HFFc6 (cell line): ENCODE measurements at places on chromosomes 12 and 14. TPM values are rescaled to one million over a fixed set of nuclear protein-coding genes. Genes with fewer than 3 reads are reported as not detected.

DNA sequence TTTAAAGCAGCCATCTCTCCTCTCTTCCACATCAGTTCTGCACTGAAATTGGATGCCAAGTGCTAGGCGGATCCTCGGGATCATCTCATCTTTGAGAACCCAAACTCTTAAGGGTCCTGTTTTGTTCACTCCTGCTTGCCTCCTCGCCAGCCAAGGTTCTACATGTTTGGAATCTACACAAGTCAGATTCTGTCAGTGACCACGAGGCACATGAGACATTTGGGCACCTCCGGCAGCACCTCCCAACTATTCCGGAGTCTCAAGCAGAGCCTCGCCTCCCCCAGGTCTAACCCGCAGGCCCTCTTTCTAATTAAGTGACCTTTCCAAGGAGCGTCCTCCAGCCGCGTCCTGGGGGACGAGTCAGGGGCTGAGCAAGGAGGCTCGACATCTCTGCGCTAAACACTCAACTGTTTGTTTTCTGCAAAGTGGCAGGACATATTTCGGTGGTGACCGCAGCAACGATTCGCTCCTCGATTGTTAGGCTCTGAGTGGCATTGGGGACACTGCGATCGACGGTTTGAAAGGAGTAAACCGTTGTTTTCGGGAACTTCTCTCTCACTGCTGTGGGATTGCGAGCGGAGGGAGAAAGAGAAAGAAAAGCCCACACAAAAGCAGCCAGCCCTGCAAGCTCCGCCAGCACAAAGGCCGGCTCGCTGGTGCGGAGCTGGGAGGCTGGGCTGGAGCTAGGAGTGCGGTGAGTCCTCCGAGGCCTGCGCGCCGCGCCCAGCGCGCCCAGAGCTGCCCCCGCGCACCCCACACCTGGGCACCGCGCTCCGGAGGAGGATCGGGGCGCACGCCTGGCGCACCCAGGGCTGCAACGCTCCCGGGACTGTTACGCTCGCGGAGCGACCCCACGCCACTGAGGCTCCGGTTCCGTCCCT, 640 bp downstream of the ARMH4 start:
- H3K27me3 ChIP-seq = peaks cover 13% of the 10 kb centered on the region
- no peak overlapping the region for H3K27ac ChIP-seq
- DNase-seq = peak; percentile 3

DNA sequence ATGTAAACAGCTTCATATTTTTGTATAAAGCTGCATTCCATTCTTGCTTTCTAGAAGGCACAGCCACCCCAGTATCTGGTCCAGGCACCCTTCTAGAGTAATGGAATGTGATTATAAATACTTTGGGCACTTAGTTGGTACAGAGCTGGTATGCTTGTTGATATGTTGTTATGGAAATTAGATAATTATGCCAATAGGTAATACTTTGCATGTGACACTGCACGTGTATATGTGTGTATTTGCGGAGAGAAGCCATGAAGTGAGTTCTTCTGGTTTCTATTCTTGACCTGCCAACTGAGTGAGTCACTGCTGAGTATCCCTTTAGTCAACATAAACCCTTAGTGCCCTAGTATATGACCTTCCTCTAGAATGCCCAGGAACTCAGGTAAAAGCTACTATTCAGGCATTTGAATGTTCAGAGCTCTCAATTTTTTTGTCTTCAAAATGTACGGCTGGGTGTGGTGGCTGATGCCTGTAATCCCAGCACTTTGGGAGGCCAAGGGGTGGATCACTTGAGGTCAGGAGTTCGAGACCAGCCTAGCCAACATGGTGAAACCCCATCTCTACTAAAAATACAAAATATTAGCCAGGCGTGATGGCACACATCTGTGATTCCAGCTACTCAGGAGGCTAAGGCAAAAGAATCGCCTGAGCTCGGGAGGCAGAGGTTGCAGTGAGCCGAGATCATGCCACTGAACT, 6.2 kb upstream of the TCP11L2 start:
- H3K27ac ChIP-seq = peak overlapping the region; percentile 90
- H3K4me3 ChIP-seq = peak overlapping the region; percentile 59
- peaks cover 34% of the 10 kb centered on the region for H3K4me1 ChIP-seq
- DNase-seq = peak; percentile 96
- no peaks in the 10 kb centered on the region for H3K36me3 ChIP-seq
- no peaks in the 10 kb centered on the region for H3K27me3 ChIP-seq

DNA sequence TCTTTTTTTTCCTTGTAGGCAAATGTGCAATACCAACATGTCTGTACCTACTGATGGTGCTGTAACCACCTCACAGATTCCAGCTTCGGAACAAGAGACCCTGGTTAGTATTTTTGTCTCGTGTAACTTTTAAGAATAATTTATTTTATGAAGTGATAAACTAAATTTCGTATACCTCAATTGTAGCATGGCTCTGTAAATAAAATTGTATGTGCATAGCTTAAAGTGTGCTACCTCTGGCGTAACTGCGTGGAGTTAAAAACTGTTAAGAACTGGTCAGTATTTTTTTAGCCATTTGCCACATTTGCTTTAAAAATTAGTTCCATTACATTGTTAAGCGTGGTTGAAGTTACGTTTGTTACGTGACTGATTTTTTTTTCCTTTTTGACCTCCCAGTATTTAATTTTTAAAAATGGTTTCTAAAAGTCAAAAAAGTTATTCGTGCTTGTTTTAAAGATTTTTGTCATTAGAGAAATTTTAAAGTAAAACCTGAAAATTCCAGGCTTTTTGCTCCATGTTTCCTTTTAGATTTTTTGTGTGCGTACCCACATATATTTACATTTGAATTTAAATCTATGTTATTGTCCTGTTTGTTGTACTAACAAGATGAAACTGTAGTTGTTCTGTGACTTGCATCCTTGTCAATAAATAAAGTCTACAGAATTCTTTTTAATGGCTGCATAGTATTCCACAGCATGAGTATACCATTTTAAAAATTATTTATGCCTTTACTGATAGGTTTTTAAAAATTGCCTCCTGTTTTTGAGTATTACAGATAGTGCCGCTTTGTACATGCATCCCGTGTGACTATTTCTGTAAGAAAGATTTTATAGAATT, 1.4 kb downstream of the MDM2 start:
- peak overlapping the region; percentile 99 for H3K27ac ChIP-seq
- peaks cover 52% of the 10 kb centered on the region for H3K4me1 ChIP-seq
- DNase-seq = no peak

- H3K27me3 ChIP-seq = no peaks in the 10 kb centered on the region
- H3K4me3 ChIP-seq = no peak overlapping the region
- no peak for DNase-seq
- no peaks in the 10 kb centered on the region for H3K4me1 ChIP-seq
- H3K36me3 ChIP-seq = no peaks in the 10 kb centered on the region
- H3K27ac ChIP-seq = no peak overlapping the region
Observed at GRCh38 chr14:33922125-33922524, 28.7 kb downstream of the EGLN3 start.

DNA sequence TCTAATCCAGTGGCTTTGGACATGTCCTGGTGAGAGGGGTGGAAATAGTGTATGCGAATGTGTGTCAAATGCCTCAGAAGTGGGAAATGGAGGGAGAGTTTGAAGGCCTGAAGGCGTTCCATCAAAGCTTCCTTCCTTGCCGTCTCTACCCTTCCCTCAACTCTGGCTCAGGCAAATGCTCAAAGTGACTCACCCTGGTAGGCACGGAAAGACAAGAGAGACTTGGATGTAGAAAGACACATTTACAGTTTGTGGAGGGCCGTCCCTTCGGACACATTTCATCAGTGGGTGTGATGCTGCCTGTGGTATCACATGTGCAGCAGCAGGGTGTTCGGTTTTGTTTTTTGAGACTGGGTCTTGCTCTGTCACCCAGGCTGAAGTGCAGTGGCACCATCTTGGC, 36.7 kb downstream of the CHST11 start:
- peaks cover 6% of the 10 kb centered on the region; the same call in 1 of the 2 replicates for H3K27me3 ChIP-seq
- no peak for DNase-seq
- peaks cover 21% of the 10 kb centered on the region; the same call in 1 of the 2 replicates for H3K4me1 ChIP-seq

- H3K4me3 ChIP-seq = no peak overlapping the region
- peaks cover 55% of the 10 kb centered on the region for H3K4me1 ChIP-seq
- no peaks in the 10 kb centered on the region for H3K36me3 ChIP-seq
- H3K27ac ChIP-seq = no peak overlapping the region
- DNase-seq = peak; percentile 76
- peaks cover 2% of the 10 kb centered on the region; the same call in 1 of the 2 replicates for H3K27me3 ChIP-seq
Observed at GRCh38 chr12:52213564-52214420, 19.3 kb upstream of the KRT7 start.

- H3K4me3 ChIP-seq = no peak overlapping the region
- H3K4me1 ChIP-seq = peaks cover 56% of the 10 kb centered on the region
- H3K27me3 ChIP-seq = peaks cover 66% of the 10 kb centered on the region
- H3K36me3 ChIP-seq = peaks cover 6% of the 10 kb centered on the region
- DNase-seq = no peak
- no peak overlapping the region for H3K27ac ChIP-seq
Observed at GRCh38 chr14:37597538-37597913, 2.1 kb downstream of the TTC6 start.

DNA sequence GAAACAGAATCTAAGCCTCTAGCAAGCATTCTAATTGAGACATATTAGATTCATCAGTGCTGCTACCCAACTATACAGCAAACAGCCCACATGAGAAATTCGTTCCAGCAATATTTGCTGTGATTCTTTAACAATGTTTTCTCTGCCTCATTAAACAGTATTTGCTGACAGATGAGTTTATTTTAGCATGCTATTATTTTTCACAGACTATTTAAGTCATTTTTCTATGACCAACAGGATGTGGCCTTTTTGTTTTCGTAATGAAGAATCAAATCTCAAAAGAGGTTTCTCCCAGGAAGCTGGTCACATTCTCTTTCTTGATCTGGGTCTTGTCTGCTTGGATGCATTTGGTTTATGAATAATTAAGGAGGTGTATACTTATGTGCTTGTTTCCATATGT, 23.2 kb upstream of the SERPINA12 start:
- no peak overlapping the region for H3K27ac ChIP-seq
- H3K36me3 ChIP-seq = no peaks in the 10 kb centered on the region
- no peak overlapping the region for H3K4me3 ChIP-seq
- H3K4me1 ChIP-seq = no peaks in the 10 kb centered on the region

Gene HCAR3
- total RNA-seq = not detected in 3 replicates

DNA sequence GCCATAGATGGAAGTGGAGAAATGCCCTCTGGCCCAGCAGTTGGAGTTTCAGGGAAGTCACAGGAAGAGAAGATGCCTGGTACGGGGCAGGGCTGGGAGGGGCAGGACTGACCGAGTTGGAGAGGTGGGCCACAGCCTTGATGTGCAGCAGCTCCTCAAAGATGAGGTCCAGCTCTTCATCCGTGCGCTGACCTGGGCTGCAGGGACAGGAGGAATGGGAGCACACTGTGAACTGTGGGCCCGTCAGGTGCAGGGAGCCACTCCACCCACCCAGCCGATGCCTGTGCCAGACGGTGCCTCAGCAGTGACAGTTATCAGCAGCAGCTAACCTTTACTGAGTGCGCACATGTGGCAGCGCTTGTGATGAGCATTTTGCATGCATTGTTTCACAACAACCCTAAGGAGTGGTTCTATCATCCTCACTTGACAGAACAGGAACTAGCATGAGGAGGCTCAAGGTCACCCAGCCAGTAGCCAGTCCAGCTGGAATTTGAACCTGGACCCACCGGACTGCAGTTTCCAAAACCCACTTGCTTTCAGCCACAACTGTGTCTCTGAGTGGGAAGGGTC, 8.4 kb downstream of the RAPGEF3 start:
- H3K27ac ChIP-seq = no peak overlapping the region
- H3K27me3 ChIP-seq = peaks cover 4% of the 10 kb centered on the region; the same call in 1 of the 2 replicates
- H3K4me1 ChIP-seq = peaks cover 35% of the 10 kb centered on the region
- no peak overlapping the region for H3K4me3 ChIP-seq
- no peaks in the 10 kb centered on the region for H3K36me3 ChIP-seq

GRCh38 chr14:55433880-55434804, 6.3 kb downstream of the TBPL2 start:
- no peak overlapping the region for H3K27ac ChIP-seq
- no peaks in the 10 kb centered on the region for H3K36me3 ChIP-seq
- no peak overlapping the region for H3K4me3 ChIP-seq

GRCh38 chr12:78371284-78371683, 493.3 kb upstream of the SYT1 start:
- DNase-seq = no peak
- H3K4me1 ChIP-seq = no peaks in the 10 kb centered on the region
- no peak overlapping the region for H3K27ac ChIP-seq
- H3K4me3 ChIP-seq = no peak overlapping the region
- H3K36me3 ChIP-seq = no peaks in the 10 kb centered on the region; the same call in 1 of the 2 replicates
- H3K27me3 ChIP-seq = peaks cover 2% of the 10 kb centered on the region

Gene PPP1R36
- 0.37 to 0.81 TPM (median 0.39 TPM) in 3 replicates for total RNA-seq

DNA sequence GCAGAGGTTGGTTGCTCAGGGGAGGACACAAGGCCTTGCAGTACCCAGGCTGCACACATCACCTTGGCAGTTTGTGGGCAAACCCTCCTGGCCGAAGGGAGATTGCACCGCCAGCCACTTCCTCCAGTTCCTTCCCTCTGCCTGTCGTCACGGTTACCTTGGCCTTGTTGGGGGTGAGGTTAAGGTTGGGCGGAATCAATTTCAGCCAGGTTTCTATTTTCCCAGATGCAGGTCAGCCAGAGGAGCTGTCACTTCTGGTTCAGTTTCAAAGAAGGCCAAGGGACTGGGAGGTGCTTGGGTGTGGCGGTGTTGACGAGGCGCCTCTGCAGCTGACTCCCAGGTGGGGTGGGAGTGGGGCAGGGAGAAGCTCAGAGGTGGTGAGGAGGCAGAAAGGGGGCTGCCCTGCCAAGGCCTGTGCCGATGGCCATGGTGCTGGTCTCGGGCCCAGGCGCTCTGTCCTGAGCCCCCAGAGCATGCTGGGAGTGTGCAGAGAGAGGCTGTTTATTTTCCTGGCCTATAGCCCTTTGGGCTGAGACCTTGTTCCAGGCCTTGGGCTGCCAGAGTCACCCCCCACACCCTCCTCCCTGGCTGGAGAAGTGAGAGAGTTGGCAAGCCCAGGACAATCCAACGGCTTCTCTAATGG, 31.4 kb downstream of the JDP2 start:
- peak overlapping the region; percentile 33; the same call in 1 of the 2 replicates for H3K27ac ChIP-seq
- H3K27me3 ChIP-seq = no peaks in the 10 kb centered on the region; the same call in 1 of the 2 replicates

- no peak overlapping the region for H3K4me3 ChIP-seq
- peaks cover 40% of the 10 kb centered on the region for H3K4me1 ChIP-seq
- no peaks in the 10 kb centered on the region for H3K27me3 ChIP-seq
Observed at GRCh38 chr12:75437564-75437963, 43.0 kb upstream of the GLIPR1 start.

DNA sequence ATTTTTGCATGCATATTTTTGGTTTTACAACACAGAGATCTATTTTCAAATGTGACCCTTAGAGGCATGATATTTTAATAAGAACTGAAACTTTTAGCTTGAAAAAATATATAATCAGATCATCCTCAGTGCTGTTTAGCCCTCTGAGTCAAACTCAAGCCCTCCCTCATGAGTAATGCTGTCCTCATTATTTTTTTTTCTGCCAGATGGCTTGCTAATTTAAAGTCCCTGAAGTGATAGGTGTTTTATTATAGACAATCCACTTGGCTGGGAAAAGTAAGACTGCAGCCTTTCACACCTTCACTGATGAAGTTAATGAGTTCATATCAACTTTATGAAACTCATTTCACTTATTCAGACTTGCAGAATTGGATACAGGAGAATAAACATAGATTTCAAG, 227.7 kb downstream of the SLC16A7 start:
- H3K4me1 ChIP-seq = peaks cover 55% of the 10 kb centered on the region
- H3K27ac ChIP-seq = no peak overlapping the region
- no peaks in the 10 kb centered on the region for H3K27me3 ChIP-seq
- H3K36me3 ChIP-seq = peaks cover 3% of the 10 kb centered on the region
- DNase-seq = peak; percentile 17
- no peak overlapping the region for H3K4me3 ChIP-seq
